ENCODE measurements at places on chromosomes 16 and 17.

GRCh38 chr16:84692451-84693214 lies 7.2 kb upstream of the USP10 start:
- no peak for DNase-seq

- no peak for DNase-seq
Measured at GRCh38 chr16:54228325-54228724, 58.3 kb downstream of the IRX3 start.

DNA sequence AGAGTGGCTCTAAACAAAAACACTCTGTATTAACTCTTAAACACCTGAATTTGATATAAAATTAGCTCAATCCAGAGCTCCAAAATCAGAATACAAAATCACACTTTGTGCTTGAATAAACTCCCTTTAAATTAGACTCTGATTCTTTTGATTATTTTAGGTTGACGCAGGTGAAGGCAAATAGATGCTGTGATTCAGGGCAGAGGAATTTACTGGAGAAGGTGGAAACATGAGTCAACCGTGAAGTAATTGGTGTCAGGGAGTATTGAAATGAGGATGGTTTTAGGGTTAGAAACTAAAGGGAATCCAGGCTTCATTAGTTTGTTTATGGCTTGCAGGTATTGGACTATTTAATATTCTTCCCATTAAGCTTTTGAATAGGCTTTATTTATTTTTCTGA lies 37.1 kb upstream of the TEKT1 start:
- no peak for DNase-seq

DNA sequence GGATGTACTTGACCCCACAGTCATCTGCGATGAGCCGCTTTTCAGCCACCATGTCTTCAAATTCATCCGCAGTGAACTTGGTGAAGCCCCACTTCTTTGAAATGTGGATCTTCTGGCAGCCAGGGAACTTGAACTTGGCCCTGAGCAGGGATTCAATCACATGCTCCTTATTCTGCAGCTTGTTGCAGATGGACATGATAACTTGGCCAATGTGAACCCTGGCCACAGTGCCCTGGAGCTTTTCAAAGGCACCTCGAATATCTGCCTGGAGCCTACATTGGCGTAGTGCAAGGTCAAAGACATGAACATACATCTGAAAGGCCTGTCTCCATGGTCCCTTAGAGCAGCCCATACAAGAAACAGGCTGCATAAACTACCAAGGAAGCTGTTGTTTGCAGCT lies 1.8 kb upstream of the TENT4B start:
- DNase-seq, result no peak

GRCh38 chr16:4888428-4889135 lies 41.3 kb downstream of the UBN1 start:
- DNase-seq, result no peak

DNA sequence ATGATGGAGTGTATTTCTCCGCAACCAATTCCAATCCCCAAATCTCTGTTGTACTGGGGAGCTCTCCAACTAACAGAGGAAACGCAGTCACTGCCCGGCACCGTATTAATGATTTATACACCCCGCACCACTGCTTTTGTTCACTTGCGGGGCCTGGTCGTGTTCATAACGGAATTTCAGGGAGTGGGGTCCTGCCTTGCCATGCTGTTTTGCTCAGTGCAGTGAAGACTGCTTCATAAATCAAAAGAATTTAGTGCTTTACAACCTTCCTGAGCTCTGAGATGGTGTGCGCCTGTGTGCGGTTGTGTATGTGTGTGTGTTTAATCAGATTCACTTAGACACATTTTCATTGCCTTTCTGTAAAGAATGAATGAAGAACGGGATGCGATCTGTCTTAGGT lies 18.5 kb upstream of the RBFOX1 start:
- DNase-seq, result no peak

GRCh38 chr16:19437280-19437679 lies 19.6 kb downstream of the TMC5 start:
- DNase-seq, result no peak

- no peak for DNase-seq
Measured at GRCh38 chr17:28875848-28876550, 21.2 kb downstream of the ERAL1 start.

- DNase-seq, result no peak
Measured at GRCh38 chr16:81378049-81378448, 63.3 kb downstream of the GAN start.

- DNase-seq, result no peak
Measured at GRCh38 chr17:72387969-72388368, 267.1 kb downstream of the SOX9 start.

- no peak for DNase-seq
Measured at GRCh38 chr17:81292450-81292849, 2.7 kb downstream of the SLC38A10 start.

DNA sequence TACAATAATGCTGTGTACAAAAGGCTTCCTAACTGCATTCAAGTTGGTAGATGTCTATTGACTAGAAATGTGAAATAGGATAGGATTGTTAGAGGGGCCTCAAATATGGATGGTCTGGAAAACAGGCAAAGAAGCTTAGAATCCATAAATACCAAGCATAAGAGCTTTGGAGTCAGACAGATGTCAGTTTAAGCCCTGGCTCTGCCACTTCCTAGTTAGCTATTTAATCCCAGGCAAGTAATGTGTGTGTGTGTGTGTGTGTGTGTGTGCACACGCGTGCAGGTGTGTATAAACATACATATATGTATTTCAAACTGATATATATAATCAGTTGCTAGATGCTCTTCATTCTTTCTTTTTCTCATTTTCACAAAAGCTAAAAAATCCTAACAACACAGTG lies 66.7 kb downstream of the MMD start:
- DNase-seq, result no peak

DNA sequence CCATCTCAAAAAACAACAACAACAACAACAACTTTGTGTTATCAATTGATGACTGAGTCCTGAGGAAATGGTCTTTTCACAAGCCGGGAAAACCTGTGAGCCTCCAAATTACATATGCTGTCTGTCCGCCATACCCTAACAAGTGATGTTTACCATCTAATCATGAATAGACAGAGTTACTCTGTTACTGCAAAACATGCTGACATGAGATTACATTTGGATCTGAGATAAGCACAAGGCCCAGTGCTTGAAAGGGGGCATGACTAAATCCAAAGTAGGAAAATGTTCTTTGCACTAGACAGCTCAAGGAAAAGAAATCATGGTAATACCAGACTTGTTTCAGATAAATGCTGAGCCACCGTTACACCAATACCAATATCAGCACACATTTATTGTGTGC lies 8.6 kb upstream of the ATXN1L start:
- no peak for DNase-seq

DNA sequence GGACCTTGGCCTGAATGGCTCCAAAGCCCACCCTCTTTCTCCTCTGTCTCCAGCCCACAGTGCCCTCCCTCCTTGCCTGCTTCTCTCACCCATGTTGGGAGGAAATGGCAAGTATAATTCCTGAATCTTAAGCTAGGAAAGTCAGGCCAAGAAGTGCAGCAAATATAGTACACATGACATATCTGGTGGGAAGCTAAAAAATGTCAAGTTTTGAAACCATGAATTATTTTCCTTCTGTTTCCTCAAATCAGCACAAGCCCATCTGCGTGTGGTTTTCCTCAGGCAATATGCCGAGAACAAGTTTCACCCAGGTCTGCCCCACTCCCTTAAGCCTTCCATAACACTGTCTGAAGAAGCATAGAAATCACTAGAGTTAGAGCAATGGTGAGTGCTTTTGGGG lies 502.8 kb upstream of the CDH11 start:
- DNase-seq, result no peak

- no peak for DNase-seq
Measured at GRCh38 chr16:10080051-10080772, 102.0 kb downstream of the GRIN2A start.

Data from GM18507 (cell line).